ENCODE measurements at places on chromosomes 2 and 18.

- no peak for DNase-seq
Measured at GRCh38 chr2:123085484-123085883, 939.6 kb upstream of the CNTNAP5 start.

DNA sequence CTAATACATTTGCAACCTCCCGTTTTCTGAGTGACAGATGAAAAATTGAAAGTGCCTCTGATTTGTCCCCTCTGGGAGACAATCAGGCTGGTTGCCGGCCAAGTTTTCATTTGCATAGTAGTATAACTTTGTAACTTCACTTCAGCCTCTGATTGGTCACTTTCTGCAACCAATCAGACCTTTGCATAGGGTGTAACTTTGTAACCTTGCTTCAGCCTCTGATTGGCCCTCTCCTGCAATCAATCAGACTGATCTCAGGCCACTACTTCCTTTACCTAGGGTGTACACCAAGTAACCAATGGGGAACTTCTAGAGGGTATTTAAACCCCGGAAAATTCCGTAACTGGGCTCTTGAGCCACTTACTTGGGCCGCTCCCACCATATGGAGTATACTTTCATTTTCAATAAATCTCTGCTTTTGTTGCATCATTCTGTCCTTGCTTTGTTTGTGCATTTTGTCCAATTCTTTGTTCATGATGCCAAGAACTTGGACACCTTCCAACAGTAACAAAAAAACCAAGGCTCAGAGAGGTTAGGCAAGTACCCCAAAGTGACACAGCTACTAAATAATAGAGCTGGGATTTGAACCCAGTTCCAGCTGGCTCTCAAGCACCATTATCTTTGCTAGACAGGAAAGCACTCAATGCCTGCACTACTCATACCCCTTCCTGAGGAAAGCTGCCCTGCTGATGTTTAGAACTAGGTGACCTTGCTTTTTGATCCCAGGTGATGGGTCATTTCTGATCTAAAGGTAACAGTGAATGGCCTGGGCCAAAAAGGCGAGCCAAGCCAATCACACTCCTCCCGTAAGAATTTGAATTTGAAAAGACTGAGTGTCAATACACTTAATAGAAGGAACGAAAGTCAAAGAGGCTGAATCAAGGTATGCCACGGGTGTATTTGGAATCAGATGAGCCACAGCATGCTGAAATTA is 10.9 kb upstream of the MYOM1 start:
- DNase-seq = no peak

- no peak for DNase-seq
Measured at GRCh38 chr2:191299866-191300265, 54.7 kb downstream of the MYO1B start.

DNA sequence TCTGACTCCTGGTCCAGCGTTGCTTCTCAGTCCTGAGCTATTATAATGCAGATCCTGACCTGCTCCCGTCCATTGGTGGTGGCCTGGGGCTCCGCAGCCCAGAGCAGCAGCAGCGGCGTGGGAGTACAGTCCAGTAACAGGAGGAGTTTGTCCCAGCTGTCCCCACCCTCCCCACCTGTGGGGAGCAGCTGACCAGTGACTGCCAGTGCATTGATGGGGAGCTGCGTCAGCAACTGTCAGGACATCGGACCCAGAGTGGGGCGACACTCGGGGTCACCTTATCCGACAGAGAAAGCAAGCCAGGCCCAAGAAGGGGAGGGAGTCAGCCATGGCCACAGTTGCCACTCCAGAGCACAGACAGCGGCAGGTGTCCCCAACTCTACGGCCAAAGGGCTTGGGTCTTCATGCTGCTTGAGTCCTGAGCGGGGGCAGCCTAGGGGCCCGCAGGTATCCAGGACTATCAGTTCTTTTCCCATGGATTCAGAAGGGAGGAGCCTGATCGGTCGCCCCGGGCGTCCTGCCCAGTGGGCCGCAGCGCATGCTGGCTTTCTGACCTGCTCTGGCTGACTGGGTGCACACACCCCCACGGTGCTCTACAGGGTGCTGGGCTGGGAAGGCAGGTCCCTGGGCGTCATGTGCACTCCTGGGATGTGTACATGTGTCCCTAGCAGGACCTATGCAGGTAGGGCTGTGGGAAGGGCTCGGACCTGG is 29.7 kb downstream of the DNMT3A start:
- no peak for DNase-seq

DNA sequence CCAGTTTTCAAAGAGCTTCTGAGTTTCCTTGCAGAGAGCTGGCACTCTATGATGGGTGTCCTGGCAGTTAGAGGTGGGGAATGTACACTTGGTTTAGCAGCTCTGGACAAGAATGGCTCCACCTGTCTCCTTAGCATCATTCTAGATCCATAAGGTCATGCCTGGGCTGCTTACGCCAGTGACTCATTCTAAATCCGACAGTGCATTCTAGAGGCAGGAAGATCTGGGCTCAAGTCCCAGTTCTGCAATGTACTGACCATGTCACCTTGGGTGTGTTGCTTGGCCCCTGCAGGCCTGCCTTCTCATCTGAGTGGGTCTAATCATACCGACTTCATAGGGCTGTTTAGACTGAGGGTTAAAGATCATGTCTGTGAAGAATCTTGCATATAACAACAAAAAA is 46.5 kb downstream of the PTGR3 start:
- DNase-seq = no peak

DNA sequence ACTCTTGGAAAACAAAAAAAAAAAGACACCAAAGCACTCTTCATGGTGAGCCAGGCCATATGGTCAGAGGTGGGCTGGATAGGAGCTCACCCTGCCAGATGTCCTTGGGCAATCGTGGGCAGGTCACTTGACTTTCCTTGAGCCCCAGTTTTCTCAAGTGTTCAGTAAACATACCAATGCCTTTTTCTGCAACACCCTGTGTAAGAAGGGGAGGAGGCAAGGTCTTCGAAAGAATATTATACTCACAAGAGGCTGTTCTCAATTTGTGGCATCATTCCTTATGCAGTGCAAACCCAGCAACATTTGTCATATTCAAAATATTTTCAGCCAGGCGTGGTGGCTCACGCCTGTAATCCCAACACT is 22.9 kb upstream of the TMEM87B start:
- no peak for DNase-seq

DNA sequence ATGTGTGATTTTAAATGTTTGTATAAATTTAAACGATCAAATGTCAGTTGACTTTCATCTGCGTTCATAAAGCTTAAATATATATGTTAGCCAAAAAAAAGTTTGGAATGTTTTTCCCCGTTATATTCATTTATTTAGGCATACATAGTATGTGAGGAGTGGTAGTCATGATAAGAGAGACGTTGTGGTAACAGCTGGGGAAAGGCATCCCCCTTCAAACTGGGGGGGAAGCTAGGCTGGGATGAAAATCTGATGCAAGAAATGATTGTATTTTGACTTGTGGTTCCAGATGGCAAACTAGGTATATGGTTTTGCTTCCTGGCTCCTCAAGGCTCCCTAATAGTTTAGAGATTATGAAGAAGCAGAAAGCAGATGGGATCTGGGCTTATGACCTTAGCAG is 30.1 kb downstream of the ITGA6 start:
- no peak for DNase-seq

All from effector memory CD4-positive, alpha-beta T cell (primary cell).